ENCODE measurements at places on chromosomes 12 and 14.

DNA sequence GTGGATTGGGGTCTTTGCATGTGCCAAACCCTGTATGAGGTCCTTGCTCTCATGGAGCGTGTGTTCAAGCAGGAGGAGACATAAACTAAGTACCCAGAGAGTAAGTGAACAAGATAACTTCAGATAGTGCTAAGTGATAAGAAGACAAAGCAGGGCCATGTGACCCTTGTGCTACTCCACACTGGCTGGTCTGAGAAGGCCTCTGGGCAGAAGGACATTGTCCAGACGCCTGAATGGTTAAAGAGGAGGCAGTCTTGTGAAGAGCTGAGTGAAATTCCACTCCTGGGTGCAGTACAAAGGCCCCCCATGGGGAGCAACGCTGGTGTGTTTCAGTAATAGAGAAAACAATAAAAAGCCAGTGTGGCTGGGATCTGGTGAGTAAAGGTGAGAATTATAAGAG lies 93.3 kb upstream of the RIC8B start:
- DNase-seq, result no peak

- DNase-seq, result no peak
Measured at GRCh38 chr14:72387726-72388125, 455.5 kb downstream of the RGS6 start.

DNA sequence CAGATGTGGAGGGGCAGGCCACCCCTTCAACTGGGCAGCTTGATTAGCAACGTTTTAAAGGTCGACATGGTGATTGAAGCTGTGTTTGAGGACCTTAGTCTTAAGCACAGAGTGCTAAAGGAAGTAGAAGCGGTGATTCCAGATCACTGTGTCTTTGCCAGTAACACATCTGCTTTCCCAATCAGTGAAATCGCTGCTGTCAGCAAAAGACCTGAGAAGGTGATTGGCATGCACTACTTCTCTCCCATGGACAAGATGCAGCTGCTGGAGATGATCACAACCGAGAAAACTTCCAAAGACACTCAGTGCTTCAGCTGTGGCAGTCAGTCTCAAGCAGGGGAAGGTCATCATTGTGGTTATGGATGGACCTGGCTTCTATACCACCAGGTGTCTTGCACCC lies 23.9 kb upstream of the AICDA start:
- no peak for DNase-seq

DNA sequence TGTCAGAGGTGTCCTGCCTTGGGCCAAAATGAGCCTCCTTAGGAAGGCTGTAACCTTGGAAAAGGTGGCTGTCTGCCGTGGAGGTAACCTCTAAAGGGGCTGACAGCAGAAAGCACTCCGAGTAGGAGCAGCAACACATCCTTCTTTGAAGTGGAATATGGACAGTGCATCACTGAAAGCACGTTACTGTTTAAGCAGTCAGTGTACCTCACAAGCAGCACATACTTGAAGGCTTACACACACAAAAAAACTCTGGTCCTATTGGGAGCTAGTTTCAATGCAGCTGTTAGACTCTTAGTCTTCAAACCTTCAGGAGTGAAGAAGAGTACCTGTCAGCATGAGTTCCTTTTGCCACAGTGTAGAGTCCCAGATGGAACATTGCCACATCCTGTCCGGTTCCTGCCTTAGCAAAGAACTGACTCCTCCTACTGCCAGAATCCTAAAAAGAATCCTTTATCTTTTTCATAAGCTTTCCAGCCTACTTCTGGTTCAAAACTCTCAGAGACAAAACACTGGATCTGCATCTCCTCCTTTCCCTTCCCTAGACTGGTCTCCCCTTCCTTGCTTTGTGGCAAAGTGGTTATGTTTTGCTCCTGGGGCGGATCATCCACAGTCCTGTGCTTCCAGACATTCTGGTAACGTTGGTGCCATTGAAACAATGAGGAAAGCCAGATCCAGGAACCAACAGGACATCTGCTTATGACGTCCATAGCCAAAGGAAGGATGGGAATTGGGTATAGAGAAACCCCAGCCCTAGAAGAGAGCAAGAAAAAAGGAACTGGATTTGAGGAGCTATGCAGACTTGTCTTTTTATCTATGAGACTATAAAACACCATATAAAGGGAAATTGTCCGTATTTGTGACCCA lies 8.5 kb upstream of the MDM1 start:
- DNase-seq, result no peak

DNA sequence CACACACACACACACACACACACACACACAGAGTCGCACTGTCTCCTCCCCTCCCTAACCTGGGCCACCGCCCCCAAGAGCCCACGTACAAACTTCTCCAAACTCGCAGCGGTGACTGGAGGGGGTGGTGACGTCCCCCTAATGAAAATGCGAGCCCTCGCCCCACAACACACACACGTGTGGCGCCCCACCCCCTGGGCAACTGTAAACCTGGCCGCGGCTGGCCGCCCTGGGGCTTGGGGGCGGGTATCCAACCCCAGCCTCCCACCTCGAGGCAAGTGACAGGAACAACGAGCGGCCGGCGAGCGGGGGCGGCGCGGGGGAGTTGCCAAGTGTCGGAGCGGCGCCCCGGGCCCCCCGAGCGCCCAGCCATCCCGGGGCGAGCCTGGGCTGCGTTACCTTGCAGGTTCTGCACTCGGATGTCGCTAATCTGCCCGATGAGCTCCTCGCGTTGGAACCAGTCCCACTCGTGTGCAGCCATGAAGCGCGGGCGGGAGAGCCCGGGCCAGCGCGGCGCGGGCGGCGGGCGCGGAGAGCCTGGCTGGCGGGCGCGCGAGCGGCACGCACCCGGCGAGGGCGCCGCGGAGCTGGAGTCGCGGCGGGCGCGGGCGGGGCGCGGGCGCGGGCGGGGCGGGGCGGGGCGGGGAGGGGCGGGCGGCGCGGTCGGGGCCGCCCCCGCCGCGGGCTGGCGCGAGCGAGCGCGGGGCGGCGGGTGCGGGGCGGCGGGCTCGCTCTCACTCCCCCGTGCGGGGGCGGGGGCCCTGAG lies at the start of gene CLMN:
TSS of gene CLMN (minus strand) at position 597 of the 766 bp plus-strand sequence. CDS start at position 481, 116 bp downstream.
- no peak for DNase-seq

- peak; percentile 21 for DNase-seq
Measured at GRCh38 chr12:105922670-105923102, 216.1 kb downstream of the NUAK1 start.

DNA sequence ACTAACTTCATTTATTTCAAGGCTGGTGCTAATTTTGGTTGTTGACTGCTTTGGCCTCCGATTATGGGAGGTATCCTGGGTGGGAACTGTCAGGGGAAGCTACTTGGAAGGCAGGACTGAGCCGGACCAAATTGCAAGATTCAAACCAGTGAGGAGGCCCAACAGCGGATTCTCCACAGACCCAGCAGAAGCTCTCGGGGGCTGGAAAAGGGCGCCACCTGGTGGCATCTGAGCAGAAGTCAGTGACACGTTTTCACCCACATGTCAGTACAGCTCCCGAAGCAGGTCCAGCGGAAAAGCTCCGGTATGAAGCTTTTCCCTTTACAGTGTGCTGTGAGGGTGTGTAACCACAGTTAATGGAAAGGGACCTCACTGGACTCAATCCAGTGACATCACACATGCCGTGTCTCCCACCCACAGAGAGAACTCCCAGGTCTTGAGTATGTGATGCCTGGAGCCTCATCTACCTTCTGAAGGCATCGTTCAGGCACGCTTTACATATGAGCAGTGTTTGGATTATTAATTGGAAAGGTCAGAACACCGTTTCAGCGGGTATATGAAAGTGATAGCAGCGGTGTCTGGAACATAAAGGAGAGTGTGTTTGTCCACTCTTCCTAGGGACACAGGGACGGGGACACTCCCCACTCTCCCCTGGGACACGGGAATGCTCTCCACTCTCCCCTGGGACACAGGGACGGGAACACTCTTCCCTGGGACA lies 3.6 kb upstream of the P2RX2 start:
- peak; percentile 73 for DNase-seq

GRCh38 chr12:40989785-40990184 lies 198.3 kb upstream of the PDZRN4 start:
- DNase-seq, result no peak

DNA sequence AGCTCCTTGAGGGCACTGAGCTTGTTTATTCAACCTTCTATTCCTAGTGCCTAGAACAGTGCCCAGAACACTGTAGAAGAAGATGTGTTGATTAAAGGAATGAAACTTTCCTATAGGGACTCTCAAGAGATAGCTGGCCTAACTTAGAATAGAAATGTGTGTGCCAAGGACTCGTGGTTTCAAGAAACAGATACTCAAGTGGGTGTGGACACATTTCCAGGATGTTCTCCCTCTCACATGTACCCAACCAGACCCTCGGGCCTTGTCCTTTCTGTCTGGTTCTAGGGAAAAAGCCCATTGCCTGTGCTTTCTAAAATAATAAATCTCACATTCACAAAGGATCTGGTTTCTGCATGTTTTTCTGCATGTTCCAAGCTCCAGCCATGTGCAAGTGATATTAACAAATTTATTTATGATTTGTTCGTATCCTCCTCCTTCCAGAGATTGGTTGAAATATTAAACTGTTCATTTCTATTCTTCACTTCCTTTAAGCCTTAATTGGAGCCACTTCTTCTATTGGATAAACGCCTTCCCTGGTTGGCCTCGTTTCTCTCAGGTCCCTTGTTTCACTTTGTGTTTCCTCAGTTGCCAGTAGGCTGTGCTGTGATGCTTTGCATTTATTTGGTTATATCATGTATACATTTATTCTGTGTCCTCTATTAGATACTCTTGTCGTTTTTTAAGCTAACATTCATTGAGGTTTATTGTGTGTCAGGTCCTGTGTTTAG lies 89.8 kb downstream of the CRADD start:
- peak; percentile 75 for DNase-seq

GRCh38 chr12:65313719-65314317 lies 35.3 kb downstream of the MSRB3 start:
- DNase-seq, result no peak

- DNase-seq, result no peak
Measured at GRCh38 chr12:102757882-102758226, 159.2 kb downstream of the PAH start.

Data from stromal cell of bone marrow (primary cell).